Activated CD4-positive, alpha-beta T cell treated with anti-CD3 and anti-CD28 coated beads for 1 hour (primary cell): ENCODE measurements at places on chromosomes 1 and 21.

- no peak for DNase-seq
These were observed 10.7 kb downstream of the RAB42 start for GRCh38 chr1:28602536-28603439.

- no peak for DNase-seq
These were observed 19.9 kb upstream of the ABCB10 start for GRCh38 chr1:229578168-229579058.

GRCh38 chr1:212162635-212163034 lies 122.6 kb upstream of the PPP2R5A start:
- DNase-seq, result no peak

GRCh38 chr1:62809788-62810187 lies 25.9 kb downstream of the ATG4C start:
- DNase-seq, result no peak

DNA sequence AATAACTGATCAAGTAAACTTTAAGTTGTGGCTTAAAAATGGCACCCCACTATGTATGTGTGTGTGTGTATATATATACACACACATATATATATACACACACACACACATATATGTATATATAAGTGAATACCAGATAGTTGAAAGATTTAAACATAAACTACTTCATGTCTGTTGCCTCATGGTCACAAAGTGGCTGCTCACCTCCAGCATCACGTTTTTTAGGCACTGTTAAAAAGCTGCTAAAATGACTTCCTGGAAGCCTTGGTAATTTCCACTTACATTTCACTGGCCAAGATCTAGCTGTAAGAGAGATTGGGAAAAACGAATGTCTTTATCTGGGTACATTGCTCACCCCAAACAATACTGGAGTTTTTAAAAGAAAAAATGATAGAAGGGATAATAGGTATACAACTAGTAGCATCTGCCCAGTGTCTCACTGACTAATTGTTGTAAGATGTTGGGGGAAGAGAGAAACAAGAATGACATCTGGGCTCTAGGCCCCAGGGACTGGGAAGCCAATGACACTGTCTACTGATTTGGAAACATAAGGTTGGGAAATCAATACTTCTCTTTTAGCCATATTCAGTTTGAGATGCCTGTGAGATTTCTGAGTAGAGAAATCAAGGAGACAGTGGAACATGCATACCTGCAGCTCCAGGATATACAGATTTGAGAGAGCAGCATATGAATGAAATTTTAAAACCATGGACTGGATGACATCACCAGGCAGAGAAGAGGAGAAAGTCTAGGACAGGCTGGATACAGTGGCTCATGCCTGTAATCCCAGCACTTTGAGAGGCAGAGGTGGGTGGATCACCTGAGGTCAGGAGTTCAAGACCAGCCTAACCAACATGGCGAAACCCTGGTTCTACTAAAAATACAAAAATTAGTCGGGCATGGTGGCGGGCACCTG lies 42.8 kb downstream of the CLDN14 start:
- DNase-seq, result no peak

GRCh38 chr1:53509775-53510174 lies 50.6 kb downstream of the DMRTB1 start:
- no peak for DNase-seq

DNA sequence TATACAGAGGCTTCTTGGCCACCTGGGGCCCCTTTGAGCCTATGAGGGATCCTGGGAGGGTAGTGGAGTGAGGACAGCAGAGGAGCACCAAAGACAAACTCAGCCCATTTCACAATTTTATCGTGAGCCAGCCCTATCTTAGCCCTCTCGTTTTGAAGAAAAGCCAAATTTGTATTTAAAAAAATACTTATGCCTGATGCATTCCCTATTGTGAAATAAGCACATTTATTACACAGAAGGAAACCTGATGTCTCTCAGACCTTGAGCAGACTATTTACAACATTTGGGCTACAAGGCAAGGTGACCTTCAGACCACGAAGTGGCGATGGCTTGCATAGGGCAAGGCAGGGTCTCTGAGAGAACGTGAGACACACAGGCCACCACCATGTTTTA lies 41.3 kb upstream of the H6PD start:
- no peak for DNase-seq

DNA sequence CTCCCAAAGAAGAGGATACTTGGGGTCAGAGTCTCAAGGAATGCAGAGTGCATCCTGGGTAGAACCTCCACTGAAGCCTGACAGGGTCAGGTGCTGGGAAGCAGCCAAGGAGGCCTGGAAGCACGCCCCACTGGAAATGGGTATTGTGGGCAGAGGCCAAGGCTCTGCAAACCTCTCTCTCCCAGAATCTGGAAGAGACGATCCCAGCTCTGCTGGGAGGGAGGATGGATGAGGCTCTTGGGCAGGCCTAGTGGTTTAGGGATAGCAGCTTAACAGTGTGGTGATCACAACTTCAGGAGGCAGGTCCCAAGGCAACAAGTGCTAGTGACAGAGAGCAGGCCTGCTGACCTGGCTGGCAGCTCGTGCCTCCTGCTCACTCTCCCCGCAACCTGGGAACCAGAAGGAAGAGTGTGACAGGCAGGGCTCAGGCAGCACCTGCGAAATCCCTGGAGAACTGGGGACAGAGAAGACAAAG lies 641.0 kb downstream of the PLPP3 start:
- no peak for DNase-seq

GRCh38 chr1:174768949-174769348 lies 230.8 kb upstream of the CACYBP start:
- no peak for DNase-seq

GRCh38 chr1:153742411-153743142 lies 14.7 kb downstream of the INTS3 start:
- no peak for DNase-seq

GRCh38 chr1:85496941-85497582 lies 32.1 kb upstream of the DDAH1 start:
- DNase-seq, result no peak

DNA sequence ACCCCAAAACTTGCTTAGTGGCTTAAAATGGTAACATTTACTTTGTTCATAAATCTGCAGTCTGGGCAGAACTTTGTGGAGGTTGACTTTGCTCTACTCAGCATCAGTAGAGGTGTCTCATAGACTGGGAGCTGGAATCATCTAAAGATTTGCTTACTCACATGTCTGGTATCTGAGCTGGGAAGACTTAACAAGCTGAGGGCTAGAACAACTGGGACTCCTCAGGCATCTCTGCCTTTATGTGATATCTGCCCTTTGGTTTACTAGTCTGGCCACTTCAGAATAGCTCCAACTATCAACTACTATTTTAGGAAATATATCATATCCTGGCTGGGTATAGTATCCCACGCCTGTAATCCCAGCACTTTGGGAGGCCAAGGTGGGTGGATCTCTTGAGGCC lies 82.5 kb downstream of the C4BPA start:
- DNase-seq, result no peak

GRCh38 chr21:25385341-25385740 lies 221.9 kb downstream of the MRPL39 start:
- no peak for DNase-seq

DNA sequence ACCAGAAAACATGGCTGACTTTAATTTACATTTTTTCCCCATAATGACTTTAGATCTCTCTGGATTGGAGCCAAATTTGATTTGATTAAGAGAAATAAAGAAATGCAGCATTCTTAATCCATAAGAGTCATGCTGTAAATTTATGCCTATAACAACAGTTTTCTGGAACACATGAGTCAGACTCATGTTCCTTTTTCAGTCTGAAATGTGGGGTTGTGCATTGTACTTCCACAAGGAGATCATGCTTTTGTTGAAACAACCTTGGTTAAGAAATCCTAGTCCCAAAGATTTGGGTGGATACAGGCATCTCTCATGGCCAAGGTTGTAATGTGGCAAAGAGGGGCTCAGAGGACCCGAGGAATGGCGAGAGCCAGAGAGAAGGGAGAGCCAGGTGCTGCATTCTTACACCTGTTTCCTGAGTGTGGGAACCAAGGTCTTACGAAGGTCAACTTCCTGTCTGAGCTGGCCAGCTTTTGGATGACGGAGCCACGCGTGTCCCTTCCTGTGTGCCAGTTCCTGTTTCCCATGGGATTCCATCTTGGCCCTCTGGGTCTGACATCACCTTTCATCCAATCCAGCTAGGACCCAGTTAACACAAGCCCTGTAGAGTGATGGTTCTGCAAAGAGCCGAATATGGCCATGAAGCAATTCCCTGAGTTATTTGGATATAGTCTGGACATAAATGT lies 23.1 kb downstream of the CLDN14 start:
- DNase-seq, result no peak

DNA sequence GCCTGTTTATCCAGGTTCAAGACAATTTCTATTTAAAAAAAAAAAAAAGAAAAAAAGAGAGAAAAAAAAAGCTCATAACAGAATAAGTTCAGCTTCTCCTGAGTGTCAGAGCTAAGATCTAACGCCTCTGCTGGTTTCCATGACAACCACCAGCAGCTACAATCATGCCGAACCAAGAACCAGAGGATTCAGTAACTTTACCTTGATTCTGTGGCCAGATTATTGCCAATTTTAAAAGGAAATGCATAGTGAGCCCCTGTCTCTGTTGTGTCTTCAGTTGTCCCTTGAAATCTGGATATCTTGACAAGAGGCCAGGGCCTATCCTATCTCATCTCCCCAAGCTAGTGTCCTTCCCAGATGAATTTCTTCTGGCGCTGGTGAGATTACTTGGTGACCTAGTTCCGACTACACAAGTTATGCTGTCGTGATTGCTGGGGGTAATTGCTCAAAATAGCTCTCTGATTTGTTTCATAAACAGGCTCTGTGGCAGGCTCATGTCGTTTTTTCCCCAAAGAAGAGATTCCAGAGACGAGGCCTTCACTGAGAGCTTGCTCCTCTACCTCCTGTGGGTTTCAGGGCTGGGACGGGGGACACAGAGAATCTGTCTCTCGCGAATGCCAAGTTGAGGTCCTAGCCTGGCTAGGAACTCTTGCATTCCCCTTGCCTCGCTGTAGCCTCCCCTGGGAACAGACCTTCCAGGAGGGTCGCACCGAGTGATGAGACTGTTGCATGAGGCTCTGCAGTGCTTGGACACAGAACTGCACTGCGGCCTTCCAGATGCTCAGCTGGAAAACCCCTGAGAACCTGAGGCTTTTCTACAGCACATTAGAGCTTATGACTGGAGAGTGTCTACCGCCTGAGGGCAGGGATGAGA lies 32.4 kb upstream of the SCCPDH start:
- DNase-seq, result no peak

- no peak for DNase-seq
These were observed 96.2 kb downstream of the GALNT2 start for GRCh38 chr1:230163205-230163604.

DNA sequence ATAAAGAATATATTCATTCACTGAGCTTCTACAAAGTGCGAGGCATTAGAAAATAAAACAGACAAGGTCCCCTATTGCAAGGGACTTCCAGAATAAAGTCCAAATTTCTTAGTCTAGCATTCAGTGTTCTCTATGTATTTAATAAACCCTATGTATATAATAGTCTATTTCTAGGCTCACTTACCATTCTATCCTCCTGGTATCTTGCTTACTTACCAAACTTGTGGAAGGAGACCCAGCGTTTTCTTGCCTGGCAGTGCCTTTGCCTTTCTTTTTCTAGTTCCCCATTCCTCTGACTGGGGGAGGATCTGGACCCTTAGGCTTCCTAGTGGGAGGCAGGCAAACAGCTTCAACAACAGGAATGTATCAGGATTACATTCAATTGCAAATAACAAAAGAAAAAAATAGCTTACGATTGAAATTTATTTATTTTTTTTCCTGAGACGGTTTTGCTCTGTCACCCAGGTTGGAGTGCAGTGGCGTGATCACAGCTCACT lies 690 bp upstream of the RNF19B start:
- DNase-seq, result no peak

GRCh38 chr1:2934156-2934540 lies 87.1 kb upstream of the ACTRT2 start:
- no peak for DNase-seq

- DNase-seq, result no peak
These were observed 34.4 kb upstream of the PKP1 start for GRCh38 chr1:201248721-201249559.

DNA sequence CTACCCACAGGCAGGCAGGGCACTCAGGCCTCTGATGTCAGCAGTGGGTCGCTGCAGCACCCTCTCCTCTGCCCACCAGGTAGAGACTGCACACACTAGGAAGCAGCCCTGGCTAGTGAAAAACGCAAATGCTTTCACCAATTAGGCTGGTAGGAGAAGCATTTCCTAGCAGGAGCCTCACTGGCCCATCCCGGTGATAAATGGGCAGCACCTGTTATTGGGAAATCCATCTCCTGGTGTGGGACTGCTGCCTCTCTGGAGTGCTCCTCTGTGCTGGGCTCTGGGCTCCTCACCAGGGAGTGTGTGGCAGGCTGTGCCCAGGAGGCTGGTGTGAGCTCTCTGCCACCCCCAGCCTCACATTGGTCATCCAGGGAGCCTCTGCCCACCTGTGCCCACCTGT lies 28.6 kb downstream of the LRP8 start:
- no peak for DNase-seq

DNA sequence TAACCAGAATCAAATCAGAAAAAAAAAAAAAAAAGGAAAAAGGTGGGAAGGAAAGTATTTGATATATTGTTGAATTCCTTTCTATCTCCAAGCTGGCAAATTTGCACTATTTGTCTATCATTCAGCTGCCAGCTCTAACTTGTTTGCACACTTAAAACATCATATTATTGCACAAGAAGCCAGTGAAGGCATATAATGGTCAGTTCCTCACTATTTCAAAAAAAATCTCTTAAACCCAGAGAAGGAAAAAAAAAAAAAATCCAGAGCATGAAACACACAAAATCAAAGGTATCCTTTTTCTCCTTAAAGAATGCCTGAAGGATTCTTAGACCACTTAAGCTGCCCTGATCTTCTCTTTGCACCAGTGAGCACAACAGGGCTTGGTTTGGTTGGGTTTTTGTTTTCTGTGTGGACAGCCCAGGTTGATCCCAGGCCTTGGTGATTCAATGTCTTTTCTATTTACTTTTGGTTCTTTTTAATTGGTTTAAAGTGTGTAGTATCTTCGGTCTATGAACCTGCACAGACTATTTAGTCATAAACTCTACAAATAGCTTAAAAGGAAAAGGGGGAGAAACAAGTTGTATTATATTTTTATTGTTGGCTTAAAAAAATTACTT lies 40.2 kb downstream of the DUSP10 start:
- DNase-seq, result no peak

- no peak for DNase-seq
These were observed 67.9 kb upstream of the DMRTA2 start for GRCh38 chr1:50491142-50491541.

GRCh38 chr1:98090351-98090750 lies 169.5 kb upstream of the DPYD start:
- DNase-seq, result no peak

- no peak for DNase-seq
These were observed 40.7 kb downstream of the TOMM20 start for GRCh38 chr1:235087906-235088305.

GRCh38 chr1:231013391-231014015 lies 26.6 kb downstream of the FAM89A start:
- no peak for DNase-seq
